Activated CD8-positive, alpha-beta T cell treated with anti-CD3 and anti-CD28 coated beads for 36 hours (primary cell): ENCODE measurements at places on chromosomes 2 and 18.

- DNase-seq = no peak
These were observed 223.0 kb downstream of the NBAS start for GRCh38 chr2:15337996-15338666.

DNA sequence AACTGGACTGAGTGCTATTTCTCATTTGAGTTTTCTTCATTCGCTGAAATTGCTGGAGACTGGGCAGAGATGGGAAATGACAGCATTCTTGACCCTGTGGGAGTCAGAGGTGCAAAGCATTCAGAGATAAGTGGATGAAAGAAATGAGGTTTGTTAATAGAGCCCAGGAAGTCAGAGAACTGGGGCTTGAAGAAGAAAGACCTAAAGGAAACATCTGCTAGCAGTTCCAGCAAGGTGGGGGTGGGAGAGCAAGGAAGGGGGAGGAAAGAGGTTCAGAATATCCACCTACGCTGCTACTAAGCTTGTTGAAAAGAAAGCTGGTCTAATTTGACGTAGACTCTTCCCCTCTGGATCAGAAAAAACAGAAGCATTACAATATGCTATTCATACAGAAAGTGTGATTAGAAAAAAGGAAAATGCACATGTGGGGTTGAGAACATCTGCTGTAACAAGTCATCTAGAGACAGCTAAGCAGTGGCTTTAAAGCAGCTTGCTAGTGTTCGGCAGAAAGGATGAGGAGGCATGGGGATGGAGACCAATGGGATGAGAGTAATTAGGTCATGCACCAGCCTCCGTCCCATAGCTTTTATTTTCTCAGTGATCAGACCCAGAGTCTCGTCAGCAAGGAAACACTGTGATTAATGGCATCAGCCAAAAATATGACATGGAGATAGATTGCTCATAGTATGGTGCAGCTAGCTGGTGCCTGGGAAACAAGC, 29.7 kb downstream of the NAB1 start:
- DNase-seq = peak; percentile 63

DNA sequence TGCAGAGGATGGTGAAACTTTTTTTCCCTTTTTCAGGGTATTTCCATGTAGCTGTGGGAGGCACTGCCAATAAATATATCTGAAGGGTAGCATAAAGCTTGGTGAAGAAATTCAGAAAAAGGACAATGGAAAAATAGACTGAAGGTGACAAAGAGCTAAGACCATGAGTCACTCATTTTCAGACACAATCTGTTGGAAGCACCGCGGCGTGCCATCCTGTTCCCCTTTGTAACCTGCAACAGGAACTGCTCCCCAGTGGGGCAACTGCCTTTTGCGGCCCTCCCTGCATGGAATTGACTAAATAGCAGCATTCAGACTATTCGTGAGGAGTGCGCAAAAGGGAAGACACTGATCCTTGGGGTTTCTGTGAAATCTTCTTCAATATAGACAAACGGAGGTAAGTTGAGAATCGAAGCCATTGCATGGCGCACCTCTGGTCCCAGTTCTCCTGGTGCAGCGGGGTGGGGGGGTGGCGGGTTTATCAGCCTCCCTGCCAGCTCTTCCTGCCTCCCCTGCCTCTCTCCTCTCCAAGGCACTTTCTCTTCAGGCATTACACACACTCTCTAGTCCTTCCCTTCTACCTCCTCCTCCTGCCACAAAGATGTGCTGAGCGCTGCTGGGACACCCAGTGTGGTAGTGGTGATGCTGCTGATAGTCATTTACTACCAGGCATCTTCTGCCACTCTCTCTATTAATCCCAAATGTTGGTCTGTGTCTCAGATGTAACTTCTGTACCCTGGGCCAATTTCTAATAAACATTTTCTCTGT, 126.2 kb upstream of the TMEM200C start:
- DNase-seq = no peak

DNA sequence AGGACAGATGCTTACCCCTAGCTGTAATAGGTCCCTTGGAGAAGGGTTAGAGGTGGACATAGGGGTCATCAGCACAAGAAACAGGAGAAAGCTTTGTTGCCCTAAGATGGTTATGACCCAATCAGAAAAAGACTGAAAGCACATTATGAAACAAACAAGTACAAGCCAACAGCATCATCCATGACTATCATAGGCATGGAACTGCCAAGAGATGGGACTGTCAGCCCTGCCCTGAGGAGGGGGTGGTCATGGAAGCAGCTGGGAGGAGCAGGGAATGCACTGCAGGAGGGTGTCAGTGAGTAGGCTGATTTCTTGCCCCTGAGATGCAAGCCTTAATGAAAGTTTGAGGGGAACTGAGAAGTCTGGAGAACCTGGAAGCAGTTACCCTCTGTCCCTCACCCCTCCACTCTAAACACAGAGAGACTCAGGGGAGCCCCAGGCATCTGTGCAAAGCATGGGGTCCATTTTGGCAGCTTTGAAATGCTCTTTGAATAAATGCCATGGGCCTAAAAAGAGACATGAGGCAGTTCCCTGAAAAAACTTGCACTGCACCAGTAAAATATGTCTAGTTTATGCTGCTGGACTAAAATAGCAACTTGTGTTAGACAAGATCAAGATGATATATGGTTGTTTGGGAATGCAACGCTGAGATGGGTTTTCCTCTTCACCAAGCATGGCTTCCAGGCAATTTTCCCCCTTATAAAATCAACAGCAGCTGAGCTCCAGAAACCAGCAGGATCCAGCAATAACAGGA, 122.7 kb upstream of the ZFP36L2 start:
- DNase-seq = no peak

DNA sequence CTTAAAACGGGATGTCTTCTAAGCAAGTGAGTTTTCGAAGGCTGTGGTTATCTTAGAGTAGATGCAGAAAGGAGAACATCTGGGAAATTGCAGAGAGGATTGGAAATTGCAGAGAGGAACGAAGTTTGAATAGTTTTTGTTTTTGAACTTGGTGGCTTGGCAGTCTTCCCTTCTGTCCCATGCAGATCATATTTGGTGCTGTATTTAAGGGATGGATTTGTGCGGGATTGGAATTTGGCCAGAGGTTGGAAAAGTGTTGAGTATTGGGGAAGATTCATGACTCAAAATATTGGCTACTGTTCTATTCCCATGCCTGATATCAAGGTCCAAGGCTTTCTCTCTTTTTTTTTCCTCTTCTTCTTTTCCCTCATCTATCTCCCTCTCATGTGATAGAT, 18.2 kb downstream of the PTPRM start:
- no peak for DNase-seq

- DNase-seq = no peak
These were observed 823.4 kb downstream of the SLC4A3 start for GRCh38 chr2:220450846-220451245.

- DNase-seq = no peak
These were observed 45.2 kb upstream of the RAB6C start for GRCh38 chr2:129934044-129934822.

- DNase-seq = no peak
These were observed 100.3 kb upstream of the TFPI start for GRCh38 chr2:187654535-187654934.

DNA sequence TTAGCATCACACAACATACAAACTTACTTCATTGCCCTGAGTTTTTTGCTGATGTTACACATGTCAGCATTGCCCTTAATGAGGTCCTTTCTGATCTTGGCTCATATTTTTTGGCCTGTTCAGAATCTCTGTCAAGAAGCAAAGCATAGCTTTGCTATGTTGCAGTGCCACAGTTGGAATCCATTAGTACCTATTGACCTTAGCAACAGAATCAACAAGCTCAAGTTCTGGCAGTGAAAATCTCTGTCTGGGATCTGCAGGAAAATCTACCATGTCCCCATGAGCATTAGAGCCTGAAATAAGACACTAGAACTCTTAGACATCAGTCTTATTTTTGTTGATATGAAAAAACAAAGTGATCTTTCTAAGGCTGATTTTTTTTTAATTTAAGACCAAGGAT, 105.6 kb upstream of the FHL2 start:
- DNase-seq = no peak

DNA sequence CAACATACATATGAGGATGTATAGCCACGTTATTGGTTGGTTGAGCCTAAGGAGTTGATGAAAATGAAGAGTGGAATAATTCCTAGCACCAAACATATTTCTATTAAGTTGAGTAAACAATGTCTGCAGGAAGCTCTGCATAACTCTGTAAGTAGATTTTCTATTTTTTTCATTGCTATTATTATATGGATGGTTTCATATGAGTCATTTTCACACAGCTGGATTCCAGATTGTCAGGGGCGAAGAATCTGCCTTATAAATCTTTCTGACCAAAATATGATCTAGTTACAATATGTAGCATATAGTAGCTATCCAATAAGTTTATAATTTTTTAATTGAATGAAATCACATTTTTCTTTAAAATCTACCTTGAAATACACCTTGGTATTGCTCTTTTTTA, 468.0 kb upstream of the PKDCC start:
- no peak for DNase-seq

- DNase-seq = no peak
These were observed 387.9 kb upstream of the POU3F3 start for GRCh38 chr2:104465981-104466380.

DNA sequence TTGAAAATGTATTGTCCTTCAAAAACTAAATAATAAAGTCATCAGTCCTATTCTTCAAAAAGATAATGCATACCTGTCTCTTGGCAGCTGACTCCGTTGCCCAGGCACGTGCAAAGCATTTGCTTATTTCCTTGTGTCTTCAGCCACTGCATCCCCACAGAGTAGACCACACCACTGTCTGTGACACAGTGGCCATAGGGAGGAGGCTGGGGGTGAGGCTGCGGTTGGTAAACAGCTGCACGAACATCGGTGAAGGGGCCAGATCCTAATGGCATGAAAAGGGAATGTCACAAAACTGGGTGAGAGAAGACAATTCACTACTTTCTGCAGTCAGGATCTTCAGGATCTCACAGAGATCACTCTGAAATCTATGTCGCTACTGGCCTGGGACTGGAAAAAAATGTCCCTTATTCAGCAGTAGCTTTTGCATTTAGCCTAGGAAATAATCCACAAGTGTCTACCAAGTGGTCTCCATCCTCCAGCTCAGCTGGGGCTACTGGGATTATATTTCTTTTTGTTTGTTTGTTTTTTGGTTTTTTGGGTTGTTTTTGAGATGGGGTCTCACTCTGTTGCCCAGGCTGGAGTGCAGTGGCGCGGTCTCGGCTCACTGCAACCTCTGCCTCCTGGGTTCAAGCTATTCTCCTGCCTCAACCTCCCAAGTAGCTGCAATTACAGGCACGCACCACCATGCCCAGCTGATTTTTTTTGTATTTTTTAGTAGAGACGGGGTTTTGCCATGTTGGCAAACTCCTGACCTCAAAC, 10.7 kb downstream of the FN1 start:
- DNase-seq = no peak

- no peak for DNase-seq
These were observed 64.1 kb downstream of the NPPC start for GRCh38 chr2:231862071-231862470.

DNA sequence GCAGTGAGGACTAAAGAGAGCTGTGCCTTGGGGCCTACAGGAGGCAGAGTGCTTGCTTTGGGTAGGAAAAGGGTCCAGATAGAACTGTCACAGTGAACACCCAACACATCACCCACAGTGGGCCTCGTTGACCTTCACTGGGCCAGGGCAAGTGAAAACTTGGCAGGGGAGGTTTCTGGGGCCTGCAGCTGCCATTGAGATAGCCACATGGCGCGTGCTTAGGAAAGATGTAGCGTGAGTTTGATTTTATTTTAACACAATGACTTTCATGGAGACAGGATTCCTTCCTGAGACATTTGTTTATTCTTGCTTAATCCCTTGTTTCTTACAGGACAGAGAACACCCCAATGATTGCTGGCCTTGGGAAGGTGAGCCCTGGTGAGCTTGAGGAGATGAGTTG, 9.3 kb upstream of the ESPNL start:
- DNase-seq = no peak

DNA sequence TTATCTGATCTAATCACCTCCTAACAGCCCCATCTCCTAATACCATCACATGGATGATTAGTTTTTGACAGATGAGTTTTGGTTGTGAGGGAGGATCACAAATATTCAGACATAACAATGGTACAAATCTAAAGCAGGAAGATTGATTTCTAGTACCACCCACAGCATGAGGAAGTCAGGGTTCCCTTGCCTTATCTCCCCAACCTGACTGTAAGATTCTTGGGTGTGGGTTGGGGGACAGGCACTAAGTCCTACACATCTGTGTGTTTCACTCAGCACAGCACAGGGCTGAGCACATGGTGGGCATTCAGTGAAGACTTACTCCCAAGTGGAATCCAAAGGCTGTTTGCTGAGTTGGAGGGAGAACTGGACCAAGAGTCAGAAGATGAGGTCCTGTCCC, 93.8 kb upstream of the CXCR4 start:
- no peak for DNase-seq

- peak; percentile 51 for DNase-seq
These were observed 76.0 kb downstream of the EMX1 start for GRCh38 chr2:72993147-72993932.

- DNase-seq = no peak
These were observed 5.4 kb downstream of the B3GNT2 start for GRCh38 chr2:62201307-62201706.

DNA sequence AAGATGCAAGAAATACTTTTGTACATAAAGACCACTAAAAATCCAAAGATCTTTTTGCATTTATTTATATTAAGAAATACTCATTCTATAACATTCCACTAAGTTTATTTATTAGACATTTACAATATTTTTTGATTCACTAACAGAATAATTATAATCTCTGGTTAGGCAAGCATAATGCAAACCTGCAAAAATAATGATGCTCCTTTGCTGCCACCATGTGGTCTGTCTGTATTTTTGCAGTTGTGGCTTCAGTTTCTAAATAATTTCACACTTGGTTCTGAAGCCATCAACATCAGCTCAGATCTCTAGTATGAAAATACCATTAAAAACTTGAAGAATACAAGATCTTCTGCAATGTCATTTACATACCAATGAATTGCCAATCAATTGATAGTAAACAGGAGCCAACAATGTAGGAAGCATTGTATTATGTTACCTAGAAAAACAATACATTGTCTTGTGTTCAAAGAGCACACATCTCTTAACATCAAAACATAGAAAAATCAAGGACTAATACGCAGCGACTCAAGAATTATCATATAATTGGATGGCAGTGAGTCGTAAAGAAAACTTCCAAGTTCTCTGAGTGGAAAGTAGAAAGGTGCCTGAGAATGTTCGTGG, 28.8 kb upstream of the WDR75 start:
- peak; percentile 42 for DNase-seq

- no peak for DNase-seq
These were observed 84.2 kb upstream of the GPC1 start for GRCh38 chr2:240351088-240351741.

GRCh38 chr18:25658476-25658875, 306.5 kb upstream of the ZNF521 start:
- no peak for DNase-seq

GRCh38 chr2:150705357-150705756, 217.9 kb upstream of the RND3 start:
- no peak for DNase-seq

DNA sequence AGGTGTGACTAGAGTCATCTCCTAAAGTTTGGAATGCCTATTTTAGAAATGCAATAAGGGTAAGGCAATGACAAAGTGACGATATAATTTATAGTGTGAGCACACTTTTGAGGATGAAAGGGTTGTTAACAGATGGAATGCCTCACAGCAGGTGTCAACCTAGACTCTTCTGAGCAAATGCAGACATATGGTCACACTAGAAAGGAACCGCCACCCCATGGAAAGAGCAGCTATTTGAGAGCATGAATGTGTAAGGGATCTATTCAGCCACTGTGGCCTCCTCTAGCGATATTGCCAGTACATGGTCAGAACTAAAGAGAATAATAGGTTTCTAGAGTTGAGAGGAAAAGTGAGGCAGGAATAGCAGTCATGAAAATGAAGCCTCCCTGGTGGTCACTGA, 18.5 kb downstream of the DSG2 start:
- DNase-seq = no peak

GRCh38 chr2:12636837-12637581, 79.7 kb upstream of the TRIB2 start:
- DNase-seq = no peak
